PC-9 (cell line): ENCODE measurements at places on chromosomes 6 and 20. TPM values are rescaled to one million over a fixed set of nuclear protein-coding genes. Genes with fewer than 3 reads are reported as not detected.

- no peak overlapping the region for H3K4me3 ChIP-seq
- no peaks in the 10 kb centered on the region for H3K4me1 ChIP-seq
- H3K27me3 ChIP-seq: no peaks in the 10 kb centered on the region
Measured at GRCh38 chr6:121008553-121008952, 325.7 kb downstream of the TBC1D32 start.

GRCh38 chr6:35473850-35474130 lies 5.6 kb downstream of the RPL10A start:
- H3K4me1 ChIP-seq: peaks cover 22% of the 10 kb centered on the region
- H3K27ac ChIP-seq: peak overlapping the region; percentile 25; the same call in 1 of the 2 replicates
- no peaks in the 10 kb centered on the region for H3K27me3 ChIP-seq
- no peak overlapping the region for H3K4me3 ChIP-seq
- H3K36me3 ChIP-seq: peaks cover 36% of the 10 kb centered on the region
- DNase-seq: no peak

DNA sequence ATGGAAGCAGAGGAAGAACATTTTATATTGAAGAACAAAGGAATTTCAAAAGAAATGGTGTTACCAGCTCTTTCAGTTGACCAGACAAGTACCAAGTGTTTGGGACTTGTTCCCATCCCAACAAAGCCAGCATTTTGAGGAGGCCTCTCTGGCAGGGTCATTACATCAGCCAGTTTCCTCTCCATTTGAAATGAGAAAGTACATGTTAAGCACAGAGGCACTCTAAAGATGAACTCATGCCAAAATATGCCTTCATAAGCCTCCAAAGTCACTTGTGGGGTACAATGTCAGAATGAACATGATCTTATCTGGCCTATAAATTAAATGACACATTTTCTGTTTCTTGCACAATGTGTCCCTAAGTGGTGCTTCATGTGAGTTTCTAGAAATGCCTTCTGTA lies 223.9 kb downstream of the PRL start:
- no peak for DNase-seq
- no peak overlapping the region for H3K27ac ChIP-seq
- no peaks in the 10 kb centered on the region for H3K36me3 ChIP-seq
- no peak overlapping the region for H3K4me3 ChIP-seq
- no peaks in the 10 kb centered on the region for H3K27me3 ChIP-seq

The SLC13A3 gene
- 6.0 and 9.1 TPM in 2 replicates for total RNA-seq

DNA sequence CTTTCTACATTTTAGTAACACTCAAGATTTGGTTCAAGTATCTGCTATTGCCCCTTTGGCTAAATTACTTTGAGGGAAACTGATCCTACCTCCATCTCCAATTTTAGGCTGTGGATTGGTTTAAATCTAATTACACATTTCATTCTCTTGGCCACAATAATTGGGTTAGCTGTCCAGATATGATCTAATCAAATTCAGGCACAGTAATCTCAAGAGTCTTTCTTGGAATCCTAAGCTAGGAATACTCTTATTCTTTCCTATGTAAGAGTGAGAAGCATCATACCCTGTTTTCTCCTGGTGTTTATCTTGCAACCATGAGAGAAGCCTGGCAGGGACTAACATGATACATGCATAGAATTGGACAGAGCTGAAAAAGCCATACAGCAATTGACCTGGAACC lies 300.4 kb upstream of the MARCKS start:
- H3K4me3 ChIP-seq: no peak overlapping the region
- no peaks in the 10 kb centered on the region for H3K36me3 ChIP-seq
- peaks cover 30% of the 10 kb centered on the region for H3K4me1 ChIP-seq

DNA sequence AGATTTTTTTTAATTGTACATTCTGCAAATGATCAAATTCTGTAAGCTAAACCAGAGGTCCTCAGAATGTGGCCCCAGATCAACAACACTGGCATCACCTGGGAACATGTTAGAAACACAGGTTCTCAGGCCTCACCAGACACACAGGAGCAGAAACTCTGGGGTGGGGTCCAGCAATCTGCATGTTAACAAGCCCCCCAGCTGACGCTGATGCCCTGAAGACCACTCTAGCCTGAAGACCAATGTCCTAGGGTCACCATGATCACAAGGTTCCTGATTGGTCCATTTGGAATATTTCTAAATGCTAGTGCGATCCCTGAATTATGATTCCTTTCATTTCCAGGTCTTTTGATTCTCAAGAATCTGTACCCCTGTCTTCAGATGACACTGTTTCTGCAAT lies 2.4 kb upstream of the LY86 start:
- no peak for DNase-seq
- no peak overlapping the region for H3K4me3 ChIP-seq
- no peaks in the 10 kb centered on the region for H3K4me1 ChIP-seq
- no peaks in the 10 kb centered on the region; the same call in 1 of the 2 replicates for H3K27me3 ChIP-seq
- H3K27ac ChIP-seq: no peak overlapping the region
- H3K36me3 ChIP-seq: no peaks in the 10 kb centered on the region

The SRSF12 gene
- total RNA-seq: not detected in 2 replicates

The NEURL2 gene
- total RNA-seq: 6.5 and 9.2 TPM in 2 replicates
